Cardiac muscle cell (in vitro differentiated cells and primary cell): ENCODE measurements at places on chromosomes 4 and X. TPM values are rescaled to one million over a fixed set of nuclear protein-coding genes. Genes with fewer than 3 reads are reported as not detected.

PLAC8 gene
- 0.21 and 1.9 TPM in 2 replicates for polyA plus RNA-seq

MUC7 gene
- polyA plus RNA-seq: not detected in 2 replicates

FGF13 gene
- polyA plus RNA-seq: 88.9 and 118 TPM in 2 replicates

GCNA gene
- 0.38 and 1.4 TPM in 2 replicates for polyA plus RNA-seq

SHROOM2 gene
- polyA plus RNA-seq: 9.0 and 14.8 TPM in 2 replicates
